ENCODE measurements at places on chromosomes 3 and 15.

DNA sequence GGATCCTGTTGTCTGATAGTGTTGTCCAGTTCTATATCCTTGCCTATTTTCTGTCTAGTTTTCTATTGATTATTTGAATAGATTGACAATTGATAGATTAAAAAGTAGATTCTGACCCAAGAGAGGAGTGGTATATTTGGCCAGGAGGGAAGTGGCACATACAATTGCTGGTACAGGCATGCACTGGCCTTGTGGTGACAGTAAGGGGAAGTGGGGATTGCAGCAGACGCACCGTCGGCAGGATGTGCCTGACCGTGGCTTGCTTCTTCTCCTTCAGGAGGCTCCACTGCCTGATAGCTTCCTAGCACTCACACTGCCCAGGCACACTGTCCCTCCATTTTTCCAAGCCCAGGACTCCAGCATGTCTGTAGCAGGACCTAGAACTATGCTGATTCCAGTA, 10.5 kb downstream of the GABRG3 start:
- no peaks in the 10 kb centered on the region for H3K36me3 ChIP-seq
- no peak overlapping the region for H3K4me3 ChIP-seq
- H3K27ac ChIP-seq: no peak overlapping the region
- H3K27me3 ChIP-seq: no peaks in the 10 kb centered on the region

DNA sequence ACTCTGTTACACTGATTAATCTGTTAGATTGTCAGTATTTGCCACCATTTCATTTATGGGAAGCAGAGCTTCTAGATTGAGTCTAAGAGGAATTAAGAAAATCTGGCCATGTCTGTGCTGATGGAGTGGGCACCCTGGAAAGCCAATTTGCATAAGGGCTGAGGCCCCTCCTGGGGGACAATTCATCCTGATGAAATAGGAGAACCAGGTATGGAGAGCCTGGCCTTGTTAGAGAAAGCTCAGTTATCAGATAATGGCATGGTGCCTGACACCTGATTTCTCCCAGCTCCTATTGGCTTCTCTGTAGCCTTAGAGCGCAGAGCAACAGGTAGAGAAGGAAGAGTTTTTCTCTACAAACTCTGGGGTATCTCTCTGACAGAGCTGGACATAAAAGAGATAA, 114.2 kb downstream of the EBLN2 start:
- no peak for ATAC-seq
- no peaks in the 10 kb centered on the region for H3K36me3 ChIP-seq
- no peak overlapping the region for H3K27ac ChIP-seq
- H3K4me1 ChIP-seq: no peaks in the 10 kb centered on the region
- no peak overlapping the region for H3K4me3 ChIP-seq

DNA sequence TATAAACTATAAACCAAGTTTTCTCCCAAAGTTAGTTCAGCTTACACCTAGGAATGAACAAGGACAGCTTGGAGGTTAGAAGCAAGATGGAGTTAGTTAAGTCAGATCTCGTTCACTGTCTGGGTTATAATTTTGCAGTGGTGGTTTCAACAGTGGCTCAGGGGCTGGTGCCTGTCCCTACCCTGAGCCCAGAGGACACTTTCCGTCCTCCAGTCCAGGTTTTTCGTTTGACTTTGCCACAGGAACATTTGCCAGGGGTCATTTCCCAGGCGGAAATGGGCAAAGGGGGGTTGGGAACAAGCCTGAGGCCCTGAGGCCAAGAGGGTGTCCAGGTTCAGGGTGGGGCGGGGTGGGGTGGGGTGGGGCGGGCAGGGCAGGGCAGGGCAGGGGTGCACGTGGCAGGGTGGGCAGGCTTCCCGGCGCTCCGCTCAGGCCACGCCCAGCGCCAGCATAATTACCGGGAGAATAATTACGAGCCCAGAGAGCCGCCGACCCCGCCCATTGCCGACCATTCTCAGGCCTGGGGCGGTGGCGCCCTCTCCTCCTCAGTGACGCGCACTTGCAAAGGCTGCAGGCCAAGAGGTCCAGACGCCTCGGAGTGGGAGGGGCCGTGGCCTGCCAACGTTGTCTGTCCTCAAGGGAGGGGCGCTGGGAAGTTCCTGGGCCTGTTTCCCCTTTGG, 70.4 kb downstream of the KLF13 start:
- H3K4me1 ChIP-seq: peaks cover 43% of the 10 kb centered on the region
- H3K36me3 ChIP-seq: no peaks in the 10 kb centered on the region
- H3K4me3 ChIP-seq: peak overlapping the region; percentile 37
- peak; percentile 90 for ATAC-seq

DNA sequence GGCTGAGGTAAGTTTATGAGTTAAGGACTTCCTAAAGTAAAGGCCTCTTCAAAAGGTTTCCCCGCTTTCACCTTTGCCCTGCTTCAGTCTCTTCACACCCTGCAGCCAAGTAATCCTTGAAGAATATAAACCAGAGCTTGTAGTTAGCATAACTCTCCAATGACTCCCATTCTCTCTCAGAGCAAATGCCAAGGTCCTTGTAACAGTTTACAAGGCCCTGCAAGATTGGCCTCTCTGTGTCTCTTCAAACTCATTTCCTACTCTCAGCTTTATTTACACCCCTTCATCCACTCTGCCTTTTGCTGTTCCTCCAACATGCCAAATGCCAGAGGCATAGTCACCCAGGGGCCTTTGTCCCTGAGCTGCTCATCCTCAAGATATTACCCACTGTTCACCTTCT, 60.5 kb upstream of the MME start:
- no peaks in the 10 kb centered on the region for H3K4me1 ChIP-seq
- no peaks in the 10 kb centered on the region for H3K27me3 ChIP-seq
- no peaks in the 10 kb centered on the region for H3K36me3 ChIP-seq
- no peak for ATAC-seq
- H3K27ac ChIP-seq: no peak overlapping the region

- no peak for ATAC-seq
- no peaks in the 10 kb centered on the region for H3K27me3 ChIP-seq
- no peaks in the 10 kb centered on the region for H3K4me1 ChIP-seq
- H3K36me3 ChIP-seq: no peaks in the 10 kb centered on the region
Measured at GRCh38 chr3:172953571-172953970, 187.5 kb downstream of the SPATA16 start.

DNA sequence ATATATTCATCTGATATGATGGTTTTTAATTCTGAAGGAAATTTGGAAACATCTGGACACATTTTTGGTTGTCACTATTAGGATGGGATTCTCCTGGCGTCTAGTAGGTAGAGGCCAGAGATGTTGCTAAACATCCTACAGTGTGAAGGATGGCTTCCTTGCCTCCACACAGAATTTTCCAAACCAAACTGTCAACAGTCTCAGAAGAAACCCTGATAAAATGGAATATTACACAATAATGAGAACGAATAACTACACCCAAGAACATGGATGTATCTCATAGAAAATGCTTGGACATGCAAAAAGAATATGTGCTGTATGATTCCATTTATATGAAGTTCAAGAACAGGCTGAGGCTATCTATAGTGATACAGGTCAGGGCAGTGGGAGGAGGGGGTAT, 79.8 kb upstream of the PSMD6 start:
- no peak overlapping the region for H3K4me3 ChIP-seq
- no peak overlapping the region for H3K27ac ChIP-seq
- no peaks in the 10 kb centered on the region for H3K27me3 ChIP-seq
- ATAC-seq: no peak
- H3K36me3 ChIP-seq: peaks cover 37% of the 10 kb centered on the region

DNA sequence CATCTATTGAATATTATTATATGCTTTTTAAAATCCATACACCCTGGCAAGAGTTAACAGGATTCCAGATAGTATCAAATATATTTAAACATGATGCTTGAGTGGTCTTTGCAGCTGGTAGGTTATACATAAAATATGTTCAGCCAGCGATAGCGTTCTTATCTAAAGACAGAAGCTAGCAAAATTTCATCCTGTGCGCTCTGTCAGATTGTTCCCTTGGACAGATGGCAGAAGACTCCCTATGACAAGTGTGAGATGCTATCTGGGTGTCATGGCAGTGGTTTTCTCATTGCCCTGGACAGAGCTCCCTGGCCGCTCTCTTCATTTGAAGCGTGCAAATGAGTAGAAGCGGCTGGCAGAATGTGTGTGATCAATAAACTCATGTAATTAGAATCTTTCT, 175.2 kb upstream of the SOX14 start:
- no peaks in the 10 kb centered on the region for H3K4me1 ChIP-seq
- H3K27me3 ChIP-seq: no peaks in the 10 kb centered on the region
- H3K36me3 ChIP-seq: no peaks in the 10 kb centered on the region
- H3K4me3 ChIP-seq: no peak overlapping the region

- H3K27me3 ChIP-seq: no peaks in the 10 kb centered on the region
- H3K4me3 ChIP-seq: no peak overlapping the region
- H3K27ac ChIP-seq: no peak overlapping the region
- no peaks in the 10 kb centered on the region for H3K36me3 ChIP-seq
Measured at GRCh38 chr3:99753268-99753975, 64.2 kb upstream of the CMSS1 start.
